Cerebellar nuclear complex (tissue), 1 donor: ENCODE measurements at places on chromosomes 13 and 19.

GRCh38 chr19:45497791-45498190 is 452 bp upstream of the PPM1N start:
- no peak for DNase-seq

DNA sequence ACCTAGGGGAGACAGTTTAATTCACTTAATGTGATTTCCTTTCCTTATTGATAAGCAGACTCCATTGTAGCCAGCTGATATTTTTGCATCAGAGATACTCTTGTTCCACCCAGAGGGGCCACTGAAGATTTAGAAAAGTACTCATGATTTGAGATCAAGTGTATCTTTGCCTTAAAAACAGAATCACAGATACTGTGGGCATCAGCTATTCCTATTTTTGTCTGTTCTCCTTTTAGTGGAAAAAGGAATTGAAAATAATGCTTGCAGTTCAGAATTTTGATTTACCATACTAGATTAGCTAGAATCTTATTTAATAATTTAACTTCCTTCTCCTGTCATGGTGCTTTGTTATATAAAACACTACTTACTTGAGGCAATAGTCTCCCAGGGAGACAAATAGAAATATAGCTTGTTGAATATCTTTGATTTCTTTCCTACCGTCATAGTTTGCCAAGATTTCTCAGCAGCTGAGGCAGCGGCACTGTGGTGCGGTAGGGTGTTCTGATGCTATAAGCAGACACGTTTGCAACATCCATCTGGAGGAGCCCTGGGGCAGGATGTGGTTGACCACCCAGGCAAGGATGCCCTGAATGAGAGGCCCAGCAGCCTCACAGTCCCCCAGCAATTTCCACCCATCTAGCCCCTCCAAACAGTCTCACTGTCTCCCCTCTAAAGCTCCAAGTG is 47.0 kb upstream of the RAP2A start:
- no peak for DNase-seq

DNA sequence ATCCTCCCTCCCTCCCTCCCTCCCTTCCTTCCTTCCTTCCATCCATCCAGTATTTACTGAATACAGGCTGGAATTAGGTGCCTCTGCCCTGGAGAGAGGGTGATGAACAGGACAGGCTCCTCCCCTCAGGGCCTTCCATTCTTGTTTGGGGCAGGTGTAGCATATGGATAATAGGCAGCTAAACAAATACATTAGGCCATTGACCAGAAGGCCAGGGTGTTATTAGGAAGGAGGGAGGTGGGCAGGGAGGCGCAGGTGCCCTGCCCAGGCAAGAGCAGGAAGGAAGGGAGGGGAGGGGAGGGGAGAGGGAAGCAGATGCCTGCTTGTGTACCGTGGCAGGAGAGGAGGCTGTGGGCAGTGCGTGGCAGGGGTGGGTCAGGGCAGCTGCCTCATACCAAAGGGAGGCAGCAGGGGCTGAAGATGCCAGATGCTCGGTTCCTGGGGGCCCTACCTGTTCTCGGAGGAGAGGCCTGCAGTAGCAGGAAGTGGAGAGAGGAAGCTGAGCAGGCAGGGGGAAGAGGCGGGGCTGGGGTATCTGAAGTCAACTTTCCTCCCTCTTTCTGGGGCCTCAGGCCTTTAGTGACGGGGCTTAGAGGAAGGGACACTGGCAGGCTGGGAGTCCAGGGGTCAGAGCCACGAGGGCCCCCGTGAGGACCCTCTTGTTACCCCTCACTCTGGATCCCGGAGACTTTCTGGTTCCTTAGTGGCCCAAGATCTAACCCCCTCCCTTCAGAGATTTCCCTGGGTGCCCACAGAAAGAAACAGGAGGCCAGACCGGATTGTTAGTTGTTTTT is at the start of gene RINL:
TSS of gene RINL (minus strand) at position 495 of the 794 bp plus-strand sequence. CDS start 1,533 bp downstream, outside the sequence.
- DNase-seq, result no peak

- no peak for DNase-seq
Observed at GRCh38 chr19:10142701-10143375, 23.1 kb upstream of the EIF3G start.

DNA sequence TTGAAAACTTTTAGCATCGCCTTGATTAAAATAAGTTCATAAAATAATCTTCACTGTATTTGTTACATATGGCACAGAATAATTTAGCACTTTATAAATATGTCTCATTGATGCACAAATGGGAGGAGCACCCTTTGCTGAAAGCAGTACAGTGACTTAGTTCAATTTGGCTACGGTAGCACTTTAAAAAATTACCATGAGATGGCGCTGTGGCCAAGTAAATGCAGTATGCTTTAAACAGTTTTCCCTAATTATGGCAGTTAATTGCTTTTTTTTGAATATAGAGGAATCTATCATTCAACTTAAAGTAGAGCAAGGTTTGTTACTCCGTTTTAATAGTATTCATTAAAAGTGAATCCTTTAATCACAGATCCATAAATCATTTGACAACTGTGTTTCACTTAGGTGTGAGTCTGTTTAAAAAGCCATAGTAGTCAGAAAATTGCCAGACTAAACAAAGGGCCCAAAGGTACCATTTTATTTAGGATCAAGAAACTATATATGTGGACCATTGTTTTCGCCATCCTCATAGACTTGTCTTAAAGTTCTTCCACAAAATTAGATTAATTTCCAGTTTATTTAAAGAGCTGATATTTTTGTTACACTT is 34.7 kb upstream of the ESD start:
- no peak for DNase-seq

DNA sequence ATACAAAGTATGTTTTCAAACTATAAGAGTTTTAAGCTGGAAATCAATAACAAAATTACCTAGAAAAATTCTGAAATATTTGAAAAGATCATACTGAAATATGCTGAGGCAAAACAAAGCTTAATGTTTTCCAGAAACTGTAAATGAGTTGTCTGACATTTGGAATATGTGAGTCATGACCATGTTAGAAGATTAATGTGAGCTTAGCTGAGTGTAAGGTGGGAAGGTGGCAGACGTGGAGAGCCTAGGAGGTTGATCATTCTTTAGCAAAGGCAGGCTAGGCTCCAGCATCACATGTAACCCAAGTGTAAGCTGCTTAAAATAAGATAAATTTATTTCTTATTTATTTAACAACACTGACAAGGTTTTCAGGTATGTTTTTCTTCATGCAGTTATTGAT is 2086.1 kb upstream of the PCDH20 start:
- no peak for DNase-seq

GRCh38 chr13:38752686-38753085 is 65.8 kb downstream of the FREM2 start:
- DNase-seq, result no peak

- DNase-seq, result no peak
Observed at GRCh38 chr13:57763689-57764088, 132.1 kb downstream of the PCDH17 start.

DNA sequence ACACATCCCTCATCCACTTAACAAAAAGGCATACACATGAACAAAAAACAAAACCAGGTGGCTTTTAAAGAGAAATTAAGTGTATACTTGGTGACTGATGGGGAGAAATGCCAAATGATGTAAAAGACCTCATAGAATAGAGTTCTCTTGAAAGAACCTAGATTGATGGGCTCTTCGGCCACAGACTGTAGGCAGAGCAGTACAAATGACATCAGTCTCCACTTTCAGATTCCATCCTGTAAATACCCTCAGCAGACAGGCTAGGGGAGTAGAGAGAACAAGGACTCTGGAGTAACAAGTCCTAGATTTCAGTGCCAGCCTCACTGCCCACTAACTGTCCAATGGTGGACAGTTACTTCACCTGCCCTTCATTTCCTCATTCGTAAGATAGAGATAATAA is 203.8 kb downstream of the MZT1 start:
- no peak for DNase-seq
